CD8-positive, alpha-beta memory T cell (primary cell): ENCODE measurements at places on chromosomes 1 and 21.

GRCh38 chr1:179061360-179062282, 20.2 kb upstream of the TOR3A start:
- no peak for DNase-seq

- no peak for DNase-seq
Measured at GRCh38 chr1:227796359-227796915, 19.0 kb upstream of the PRSS38 start.

DNA sequence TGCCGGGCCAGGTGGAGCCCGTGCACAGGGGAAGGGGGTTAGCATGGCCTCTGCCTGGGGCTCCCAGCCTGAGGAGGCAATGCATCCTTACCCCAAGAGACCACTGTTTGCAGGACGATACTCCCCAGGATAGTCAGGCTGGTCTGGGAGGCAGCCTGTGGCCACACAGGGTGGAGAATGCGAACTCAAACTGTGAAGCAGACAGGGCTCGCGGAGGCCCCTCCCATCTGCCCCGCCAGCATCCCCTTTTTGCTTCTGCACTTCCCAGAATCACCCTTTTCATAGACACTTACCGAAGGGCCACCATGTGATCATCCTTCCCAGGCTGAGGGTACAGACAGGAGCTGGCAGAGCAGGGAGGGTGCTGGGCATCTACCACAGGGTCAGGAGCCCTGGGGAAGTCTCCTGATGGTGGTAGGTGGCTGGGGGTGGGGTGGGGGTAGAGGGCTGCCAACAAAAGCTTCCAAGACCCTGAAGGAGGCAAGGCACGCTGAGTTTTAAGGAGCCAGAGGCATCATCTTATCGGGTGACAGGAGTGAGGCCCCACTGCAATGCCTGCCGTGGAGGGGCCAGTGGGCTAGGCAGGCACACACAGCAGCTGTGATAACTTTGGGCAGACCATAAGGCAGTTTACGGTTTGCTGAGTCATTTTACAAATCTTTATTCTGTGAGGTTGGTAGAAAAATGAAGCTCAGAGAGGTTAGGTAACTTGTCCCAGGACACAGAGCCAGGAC, 31.3 kb upstream of the BTG2 start:
- no peak for DNase-seq

DNA sequence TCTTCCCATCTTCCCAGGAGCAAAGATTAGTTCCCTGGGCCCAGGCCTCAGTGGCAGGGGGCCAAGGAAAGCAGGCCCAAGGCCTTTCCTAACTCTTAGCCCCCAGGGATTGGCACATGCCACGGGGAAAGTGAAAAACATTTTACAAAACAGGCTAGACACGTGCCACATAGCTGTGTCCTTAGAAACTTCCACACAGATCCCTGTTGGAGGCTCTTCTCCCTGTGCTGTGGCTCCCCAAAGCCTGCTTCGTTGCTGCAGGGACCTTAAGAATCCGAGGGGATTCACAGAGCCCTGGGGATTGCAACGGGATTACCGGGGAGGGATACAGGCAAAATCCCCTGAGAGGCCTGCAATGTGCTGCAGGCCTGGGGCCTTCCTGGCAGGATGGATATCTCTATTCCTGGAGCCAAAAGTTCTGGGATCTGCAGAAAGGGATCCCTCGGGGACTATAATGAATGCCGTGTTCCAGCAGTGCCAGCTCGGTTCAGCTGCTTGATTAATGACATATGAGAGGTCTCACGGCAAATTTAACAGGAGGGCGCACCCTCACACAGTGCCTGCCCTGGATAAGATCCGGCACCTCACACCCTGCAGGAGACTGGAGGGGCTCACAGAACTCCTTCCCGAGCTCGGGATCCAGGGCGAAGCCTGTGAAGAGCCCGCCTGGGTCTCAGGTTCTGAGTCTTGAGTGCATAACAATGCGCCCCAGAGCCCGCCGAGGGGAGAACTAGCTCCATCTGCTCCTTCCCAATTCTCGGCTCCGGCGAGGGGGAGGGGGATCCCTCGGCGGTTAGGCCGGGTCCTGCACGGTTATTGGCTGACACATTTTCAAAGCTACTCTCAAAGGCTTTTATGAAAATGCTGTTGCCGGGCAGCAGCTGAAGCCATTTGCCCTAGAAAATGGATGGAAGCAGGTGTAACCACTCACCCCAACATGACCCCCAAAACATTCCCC, 15.3 kb upstream of the RGS8 start:
- DNase-seq, result no peak

GRCh38 chr1:54885237-54885679, 1.7 kb downstream of the DHCR24 start:
- no peak for DNase-seq

DNA sequence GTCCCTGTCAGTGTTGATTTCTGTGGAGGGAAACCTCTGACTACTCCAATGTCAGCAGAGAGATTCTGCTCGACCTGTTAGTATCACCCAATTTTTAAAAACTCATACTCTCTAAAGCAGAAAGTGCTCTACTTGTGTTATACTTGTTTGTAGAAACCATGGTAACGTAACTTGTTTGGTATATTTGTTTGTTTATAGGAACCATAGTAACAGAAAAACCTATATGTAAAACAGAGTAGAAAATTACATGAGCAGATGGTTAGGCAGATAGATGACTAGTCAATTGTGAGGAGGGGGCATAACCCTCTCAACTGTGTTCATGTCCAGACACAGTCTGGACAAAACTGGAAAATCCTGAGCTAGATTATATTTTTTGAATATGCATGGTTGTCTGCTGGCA, 6.7 kb downstream of the TRIM45 start:
- no peak for DNase-seq

GRCh38 chr1:59570524-59570923, 244.2 kb upstream of the HOOK1 start:
- peak; percentile 2 for DNase-seq

GRCh38 chr1:97489834-97490233, 431.0 kb downstream of the DPYD start:
- no peak for DNase-seq

DNA sequence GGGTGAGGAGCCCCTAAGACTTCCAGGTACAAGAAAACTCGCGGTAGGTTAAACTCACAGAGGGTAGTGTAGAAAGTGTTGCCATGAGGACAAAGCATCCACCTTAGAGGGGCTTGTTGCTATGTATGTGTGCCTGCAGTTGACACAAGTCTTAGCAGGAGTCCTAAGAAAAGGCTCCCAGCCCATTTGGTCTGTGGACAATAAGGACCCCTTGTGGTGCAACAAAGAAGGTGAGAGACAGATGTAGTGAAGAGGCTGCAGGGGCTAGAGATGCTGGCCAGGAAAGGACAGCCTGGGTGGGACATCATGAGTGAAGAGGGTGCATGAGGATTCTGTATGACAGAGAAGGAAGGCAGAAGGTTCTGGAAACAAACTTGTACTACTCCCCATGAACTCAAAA, 36.3 kb upstream of the IL10 start:
- DNase-seq, result peak; percentile 67

GRCh38 chr1:84253891-84254290, 47.6 kb upstream of the SAMD13 start:
- DNase-seq, result no peak

DNA sequence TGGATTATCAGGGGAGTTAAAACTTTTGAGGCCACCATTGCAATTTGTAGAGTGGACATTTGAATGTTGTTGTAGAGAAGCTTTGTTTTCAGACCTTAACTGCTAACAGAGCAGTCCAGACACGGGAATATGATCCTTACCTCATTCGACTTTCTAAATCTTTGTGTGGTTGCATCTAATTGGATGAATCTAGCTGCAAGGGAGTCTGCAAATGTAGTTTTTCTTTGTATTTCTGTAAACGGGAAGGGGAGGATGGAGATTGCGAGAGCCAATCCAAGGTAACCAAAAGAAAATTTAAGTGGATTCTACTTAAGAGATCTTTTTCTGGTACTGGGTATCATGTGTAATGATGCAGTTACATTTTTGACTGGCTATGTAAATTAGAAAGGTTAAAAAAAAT, 110.2 kb downstream of the FMN2 start:
- no peak for DNase-seq
